ENCODE measurements at places on chromosomes 5 and 9.

DNA sequence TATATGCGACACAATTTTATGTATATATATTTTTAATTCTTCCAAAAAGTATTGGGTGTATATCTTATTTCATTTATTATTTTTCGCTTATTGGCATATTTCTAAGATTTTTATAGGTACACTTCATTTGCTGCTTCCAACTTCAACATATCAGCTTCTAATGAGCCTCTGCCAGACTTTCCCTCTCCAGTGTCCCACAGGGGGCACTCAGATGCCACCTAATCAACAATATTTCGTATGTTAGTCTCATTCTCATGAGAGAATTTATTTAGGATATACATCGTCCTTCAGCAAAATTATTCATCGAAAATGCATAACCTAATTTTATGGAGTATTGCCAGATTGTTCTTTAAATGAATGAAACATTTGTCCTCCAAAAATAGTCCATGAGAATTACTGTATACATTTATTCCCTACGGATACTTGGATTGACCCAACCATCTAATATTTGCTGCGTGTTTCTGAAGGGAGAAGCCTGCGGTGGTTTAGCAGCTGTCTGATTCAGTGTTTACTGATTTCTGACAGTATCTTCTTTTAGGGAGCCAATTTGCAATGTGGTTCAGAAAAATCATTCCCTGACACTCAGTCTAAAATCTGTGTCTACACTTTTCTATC is 100.6 kb upstream of the SELENOP start:
- peak; percentile 29 for DNase-seq

- DNase-seq: no peak
Measured at GRCh38 chr5:36670548-36670947, 64.1 kb downstream of the SLC1A3 start.

DNA sequence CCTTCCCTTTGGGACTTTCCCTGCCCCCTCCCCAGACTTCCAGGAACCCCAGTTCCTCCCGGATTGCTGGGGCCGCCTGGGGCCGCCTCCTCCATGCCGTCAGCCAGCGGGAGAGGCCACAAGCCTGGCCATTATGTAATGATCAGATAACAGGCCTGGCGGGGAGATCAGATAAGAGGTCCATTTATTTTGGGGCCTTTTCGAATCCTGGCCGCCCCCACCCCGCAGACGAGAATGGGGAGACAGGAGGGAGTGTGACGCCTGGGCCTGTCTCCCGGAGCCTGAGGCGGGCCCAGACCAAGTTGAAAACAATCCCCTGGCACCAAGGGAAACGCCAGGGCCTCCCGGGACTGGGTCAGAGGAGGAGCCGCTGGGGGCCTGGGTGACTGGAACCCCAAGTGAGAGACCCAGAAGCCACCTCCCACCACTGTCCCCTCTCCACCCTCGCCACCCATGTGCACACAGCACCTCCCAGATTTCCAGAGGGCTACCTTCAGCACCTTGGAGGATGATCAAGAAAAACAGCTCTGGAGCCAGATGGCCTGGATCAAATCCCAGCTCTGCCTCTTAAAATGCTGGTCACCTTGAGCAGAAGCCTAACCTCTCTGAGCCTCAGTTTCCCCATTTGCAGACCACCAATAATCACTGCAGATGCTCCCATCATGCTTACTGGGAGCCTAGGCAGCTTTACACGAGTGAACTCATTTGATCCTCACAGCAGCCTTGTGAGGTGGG is 7.8 kb downstream of the ENG start:
- DNase-seq: no peak

GRCh38 chr5:2317540-2317939 is 433.9 kb downstream of the IRX2 start:
- DNase-seq: no peak

DNA sequence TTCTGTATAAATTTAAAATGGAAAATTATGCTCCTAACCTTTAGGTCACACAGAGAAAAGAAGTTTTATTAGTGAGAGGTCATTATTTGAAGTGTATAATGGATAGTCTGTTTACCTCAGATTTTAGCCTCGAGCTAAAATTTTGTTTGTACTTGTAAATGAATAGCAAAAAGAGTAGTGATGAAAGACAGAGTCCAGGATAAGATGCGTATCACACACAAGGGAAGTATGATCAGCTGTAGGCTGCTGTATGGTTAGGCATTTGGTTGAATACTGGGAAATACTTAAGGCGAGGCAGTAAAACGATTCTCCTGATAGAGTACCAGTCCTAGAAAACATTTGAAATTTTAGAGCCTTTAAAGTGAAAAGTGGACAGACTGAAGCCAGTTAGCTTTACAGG is 92.7 kb downstream of the FBXL7 start:
- DNase-seq: no peak

DNA sequence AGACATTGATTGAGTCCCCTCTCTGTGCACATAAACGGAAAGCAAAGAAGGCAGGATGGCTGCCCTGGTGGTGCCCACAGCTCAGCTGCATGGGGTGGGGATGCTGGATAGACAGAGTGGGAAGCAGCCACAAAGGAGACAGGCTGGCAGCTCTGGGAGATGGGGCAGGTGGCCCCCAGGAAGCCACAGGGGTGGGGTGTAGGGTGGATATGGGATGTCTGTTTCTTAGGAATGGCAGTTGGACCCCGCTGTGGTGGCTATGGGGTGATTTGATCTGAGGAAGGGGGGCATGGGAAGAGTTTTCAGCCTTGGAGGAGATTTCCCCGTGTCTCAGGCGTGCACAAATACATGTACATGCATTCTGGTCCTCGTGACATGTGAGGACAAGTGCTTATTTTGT is 50.2 kb upstream of the VDAC1 start:
- DNase-seq: no peak

DNA sequence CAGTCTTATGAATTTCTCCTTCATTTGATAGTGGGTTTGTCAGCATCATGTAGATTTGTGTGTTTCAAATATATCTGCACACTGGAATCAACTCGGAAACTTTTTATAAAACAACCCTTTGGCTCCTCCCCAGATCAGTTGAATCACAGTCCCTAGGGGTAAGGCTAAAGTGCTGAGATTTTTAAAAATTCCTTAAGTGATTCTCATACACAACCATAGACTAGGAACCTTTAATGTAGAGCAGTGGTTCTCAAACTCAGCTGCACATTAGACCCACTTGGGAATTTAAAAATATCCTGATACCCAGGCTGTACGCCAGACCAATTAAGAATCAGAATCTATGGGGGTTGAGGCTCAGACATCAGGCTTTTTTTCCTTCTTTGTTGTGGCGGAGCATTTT is 17.5 kb upstream of the JAK2 start:
- DNase-seq: no peak

DNA sequence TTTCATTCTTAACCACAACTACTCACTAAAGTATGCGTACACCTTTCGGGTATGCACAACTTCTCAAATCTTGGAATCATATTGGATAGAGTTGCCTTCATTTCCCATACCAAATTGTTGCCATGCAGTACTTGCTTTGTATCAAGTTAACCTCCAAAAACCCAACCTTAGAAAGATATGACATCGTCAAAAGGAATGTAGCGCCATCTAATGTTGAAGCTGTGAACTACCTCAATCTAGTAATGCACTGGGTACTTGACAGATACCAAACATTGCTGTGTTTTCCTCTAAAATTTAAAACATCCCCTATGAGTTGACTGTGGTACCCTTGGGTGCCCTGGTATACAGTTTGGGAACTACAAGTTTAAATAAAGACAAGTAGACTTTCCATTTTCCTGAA is 318.4 kb downstream of the ARL15 start:
- no peak for DNase-seq

DNA sequence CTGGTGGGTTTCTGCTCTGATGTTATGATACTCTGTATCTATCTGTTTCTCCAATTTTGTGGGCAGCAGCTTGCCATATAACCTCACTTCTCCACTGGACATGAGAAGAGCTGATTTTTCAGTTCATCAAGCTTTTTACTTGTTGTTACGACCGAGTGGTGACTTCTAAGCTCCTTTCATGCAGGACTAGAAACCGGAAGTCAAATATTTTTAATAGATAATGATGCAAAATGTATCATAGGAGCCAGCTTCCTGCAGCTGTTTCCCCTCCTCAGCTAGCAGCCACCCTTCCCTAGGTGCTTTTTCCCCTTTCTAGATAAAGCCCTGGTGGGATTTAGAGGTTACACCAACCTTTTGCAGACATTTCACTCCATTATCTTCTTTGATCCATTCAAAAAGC is 17.0 kb upstream of the ADAM19 start:
- DNase-seq: no peak

- no peak for DNase-seq
Measured at GRCh38 chr9:110214586-110215355, 6.8 kb upstream of the C9orf152 start.

- DNase-seq: no peak
Measured at GRCh38 chr5:139342423-139342723, 719 bp downstream of the PAIP2 start.

GRCh38 chr9:6978591-6978990 is 220.8 kb downstream of the KDM4C start:
- no peak for DNase-seq

GRCh38 chr9:77764894-77765780 is 117.0 kb upstream of the GNA14 start:
- no peak for DNase-seq

DNA sequence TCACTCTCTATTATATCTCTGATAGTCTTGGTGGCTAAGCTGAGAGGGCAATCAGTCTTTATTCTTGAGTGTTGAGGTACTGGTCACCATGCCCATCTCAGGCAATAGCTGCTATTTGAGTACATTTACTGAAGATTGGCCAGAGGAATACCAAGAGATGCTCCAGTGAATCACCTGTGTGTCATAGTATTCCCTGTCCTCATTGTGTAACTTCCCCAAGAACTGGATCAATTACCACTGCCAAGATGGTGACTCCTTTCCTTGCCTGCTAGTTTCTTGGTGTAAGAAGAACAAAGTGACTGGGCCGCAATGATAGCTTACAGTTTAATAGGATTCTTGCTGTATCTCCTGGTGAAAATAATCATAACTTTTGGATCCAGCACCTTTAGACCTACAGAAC is 418.7 kb upstream of the KIF2A start:
- no peak for DNase-seq
